ENCODE measurements at places on chromosomes 7 and 10.

DNA sequence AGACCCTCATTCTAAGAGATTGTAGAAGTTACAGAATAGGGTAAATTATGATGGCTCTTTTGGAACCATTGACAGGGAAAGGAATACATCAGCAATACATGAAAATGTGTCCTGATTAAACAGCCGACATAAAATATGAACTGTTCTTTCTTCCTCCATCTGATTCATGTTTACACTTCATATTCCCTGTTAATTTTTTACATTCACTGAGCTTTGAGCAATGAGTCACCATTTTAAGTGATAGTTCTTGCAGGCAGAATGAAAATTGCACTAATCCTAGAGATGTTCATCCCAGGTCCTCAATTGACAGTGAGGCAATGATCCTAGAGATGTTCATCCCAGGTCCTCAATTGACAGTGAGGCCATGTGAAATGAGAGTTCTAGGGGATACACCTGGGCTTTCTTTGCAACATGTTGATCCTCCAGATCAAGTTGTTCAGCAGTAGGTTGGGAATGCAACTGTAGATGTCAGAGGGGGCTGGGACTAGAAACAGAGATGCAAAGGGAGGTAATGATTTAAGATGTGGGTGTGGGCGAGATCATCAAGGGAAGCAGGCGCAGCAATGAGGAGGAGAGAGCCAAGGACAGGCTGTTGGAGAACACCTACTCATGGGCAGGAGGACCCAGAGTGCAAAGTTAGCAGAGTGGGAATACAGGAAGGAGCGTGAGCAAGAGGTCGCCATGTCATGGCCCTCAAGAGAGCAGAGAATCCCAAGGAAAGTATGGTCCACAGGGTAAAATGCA is 138.7 kb downstream of the ZNF365 start:
- no peaks in the 10 kb centered on the region for H3K27me3 ChIP-seq
- DNase-seq: no peak
- H3K36me3 ChIP-seq: no peaks in the 10 kb centered on the region
- no peak overlapping the region for H3K27ac ChIP-seq

DNA sequence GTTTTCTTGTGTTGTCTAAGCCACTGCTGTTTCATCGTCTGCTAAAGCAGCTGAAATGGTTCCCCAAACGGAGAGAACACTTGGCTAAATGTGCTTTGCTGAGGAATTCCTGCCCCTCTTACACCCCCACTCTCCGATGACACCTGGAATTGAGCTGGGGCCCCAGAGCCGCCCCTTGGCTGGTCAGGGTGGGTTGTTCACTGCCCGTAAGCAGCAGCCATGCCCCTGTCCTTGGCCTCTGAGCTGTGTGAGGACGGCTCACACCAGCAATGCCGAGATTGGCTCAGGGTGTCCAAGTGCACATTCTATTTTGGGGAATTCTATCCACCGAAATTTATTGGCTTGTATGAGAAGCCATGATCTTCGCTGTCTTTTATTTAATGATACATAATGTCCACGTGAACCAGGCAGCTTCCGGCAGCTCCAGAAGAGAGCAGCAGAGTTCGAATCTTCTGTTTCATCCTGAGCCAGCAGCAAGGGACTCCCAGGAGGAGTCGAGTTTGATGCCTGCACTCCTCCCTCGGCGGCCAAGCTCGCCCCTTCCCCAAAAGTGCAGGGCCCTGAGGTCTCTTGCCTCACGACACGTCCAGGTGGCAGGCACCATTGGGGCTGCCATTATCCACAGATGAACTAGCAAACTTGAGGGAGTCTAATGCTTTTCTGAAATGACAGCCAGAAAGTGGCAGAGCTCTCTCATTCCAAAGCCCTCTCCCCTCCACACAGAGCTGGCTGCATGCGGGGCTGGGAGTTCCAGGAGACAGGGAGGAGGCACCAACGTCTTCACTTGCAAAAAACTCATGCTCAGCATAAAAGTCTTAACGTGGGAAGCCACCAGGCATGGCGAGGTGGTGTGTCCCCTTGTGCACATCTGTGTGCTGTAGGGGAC is 114.0 kb downstream of the WDR37 start:
- no peak overlapping the region for H3K27ac ChIP-seq
- no peaks in the 10 kb centered on the region for H3K4me1 ChIP-seq
- DNase-seq: no peak
- no peak overlapping the region for H3K4me3 ChIP-seq
- no peaks in the 10 kb centered on the region for H3K36me3 ChIP-seq

GRCh38 chr7:122602800-122603199 is 96.1 kb downstream of the RNF133 start:
- DNase-seq: no peak
- H3K4me1 ChIP-seq: no peaks in the 10 kb centered on the region
- H3K4me3 ChIP-seq: no peak overlapping the region

- DNase-seq: peak; percentile 74
- peaks cover 51% of the 10 kb centered on the region for H3K4me1 ChIP-seq
- peaks cover 16% of the 10 kb centered on the region for H3K36me3 ChIP-seq
- no peaks in the 10 kb centered on the region for H3K27me3 ChIP-seq
Measured at GRCh38 chr7:73519867-73520672, 2.0 kb downstream of the BAZ1B start.

- peaks cover 39% of the 10 kb centered on the region for H3K27me3 ChIP-seq
- H3K4me3 ChIP-seq: no peak overlapping the region
- no peak for DNase-seq
- peaks cover 5% of the 10 kb centered on the region for H3K4me1 ChIP-seq
- no peak overlapping the region for H3K27ac ChIP-seq
Measured at GRCh38 chr10:101768791-101769170, 7.1 kb downstream of the FGF8 start.

DNA sequence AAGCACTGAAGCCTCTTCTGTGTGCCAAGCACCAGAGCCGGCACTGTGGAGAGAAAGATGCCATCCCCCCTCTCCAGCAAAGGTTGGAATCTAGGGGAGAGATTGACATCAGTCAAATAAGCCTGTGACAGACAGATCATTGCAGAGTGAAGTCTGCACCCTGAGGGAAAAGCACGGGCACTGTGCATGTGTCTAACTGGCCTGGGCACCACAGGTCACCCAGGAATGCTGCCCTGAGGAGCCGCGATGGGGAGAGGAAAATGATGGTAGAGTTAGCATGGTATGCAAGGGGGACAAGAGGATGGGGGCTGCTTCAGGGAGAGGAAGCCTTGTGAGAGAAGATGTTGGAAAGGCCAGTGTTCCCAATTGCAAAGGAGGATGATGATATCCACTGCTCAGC is 261.0 kb downstream of the GRID1 start:
- H3K4me3 ChIP-seq: no peak overlapping the region
- no peaks in the 10 kb centered on the region for H3K36me3 ChIP-seq
- H3K27ac ChIP-seq: no peak overlapping the region
- no peaks in the 10 kb centered on the region for H3K4me1 ChIP-seq
- H3K27me3 ChIP-seq: no peaks in the 10 kb centered on the region
- DNase-seq: no peak

DNA sequence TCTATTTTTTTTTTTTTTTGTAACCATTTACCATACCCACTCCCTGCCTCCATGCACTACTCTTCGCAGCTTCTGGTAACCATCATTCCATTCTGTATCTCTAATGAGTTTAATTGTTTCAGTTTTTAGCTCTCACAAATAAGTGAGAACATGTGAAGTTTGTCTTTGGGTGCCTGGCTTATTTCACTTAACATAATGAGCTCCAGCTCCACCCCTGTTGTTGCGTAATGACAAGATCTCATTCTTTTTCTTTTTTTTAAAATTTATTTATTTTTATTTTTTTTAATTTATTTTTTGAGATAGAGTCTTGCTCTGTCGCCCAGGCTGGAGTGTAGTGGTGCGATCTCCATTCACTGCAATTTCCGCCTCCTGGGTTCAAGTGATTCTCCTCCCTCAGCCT is 142.3 kb upstream of the PCLO start:
- no peaks in the 10 kb centered on the region for H3K36me3 ChIP-seq
- no peak overlapping the region for H3K4me3 ChIP-seq
- H3K27ac ChIP-seq: no peak overlapping the region
- H3K4me1 ChIP-seq: no peaks in the 10 kb centered on the region
- no peaks in the 10 kb centered on the region for H3K27me3 ChIP-seq
- DNase-seq: no peak

- no peaks in the 10 kb centered on the region for H3K36me3 ChIP-seq
- H3K27ac ChIP-seq: no peak overlapping the region
- no peak overlapping the region for H3K4me3 ChIP-seq
- H3K4me1 ChIP-seq: no peaks in the 10 kb centered on the region
- H3K27me3 ChIP-seq: peaks cover 6% of the 10 kb centered on the region
Measured at GRCh38 chr10:121981346-121981745, 6.3 kb upstream of the NSMCE4A start.

DNA sequence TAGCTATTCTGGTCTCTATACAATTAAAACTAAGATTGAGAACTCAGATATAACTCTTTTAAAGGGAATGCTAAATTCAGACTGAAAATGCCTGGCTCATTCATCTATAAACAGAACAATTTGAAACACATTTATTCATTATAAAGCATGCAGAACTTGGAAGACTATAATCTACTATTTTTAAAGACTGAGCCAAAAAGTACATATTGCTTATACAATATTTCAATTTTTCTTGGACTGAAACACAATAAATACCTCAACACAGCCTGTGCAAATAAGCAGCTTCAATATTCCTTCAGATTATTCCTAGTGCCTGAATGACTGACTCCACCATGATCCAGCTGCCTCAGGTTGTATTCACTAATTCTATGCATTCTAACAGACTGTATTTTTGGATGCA is 15.5 kb upstream of the PHYH start:
- peaks cover 10% of the 10 kb centered on the region for H3K36me3 ChIP-seq
- no peaks in the 10 kb centered on the region for H3K4me1 ChIP-seq
- no peak overlapping the region for H3K4me3 ChIP-seq
- DNase-seq: no peak
- no peak overlapping the region for H3K27ac ChIP-seq

DNA sequence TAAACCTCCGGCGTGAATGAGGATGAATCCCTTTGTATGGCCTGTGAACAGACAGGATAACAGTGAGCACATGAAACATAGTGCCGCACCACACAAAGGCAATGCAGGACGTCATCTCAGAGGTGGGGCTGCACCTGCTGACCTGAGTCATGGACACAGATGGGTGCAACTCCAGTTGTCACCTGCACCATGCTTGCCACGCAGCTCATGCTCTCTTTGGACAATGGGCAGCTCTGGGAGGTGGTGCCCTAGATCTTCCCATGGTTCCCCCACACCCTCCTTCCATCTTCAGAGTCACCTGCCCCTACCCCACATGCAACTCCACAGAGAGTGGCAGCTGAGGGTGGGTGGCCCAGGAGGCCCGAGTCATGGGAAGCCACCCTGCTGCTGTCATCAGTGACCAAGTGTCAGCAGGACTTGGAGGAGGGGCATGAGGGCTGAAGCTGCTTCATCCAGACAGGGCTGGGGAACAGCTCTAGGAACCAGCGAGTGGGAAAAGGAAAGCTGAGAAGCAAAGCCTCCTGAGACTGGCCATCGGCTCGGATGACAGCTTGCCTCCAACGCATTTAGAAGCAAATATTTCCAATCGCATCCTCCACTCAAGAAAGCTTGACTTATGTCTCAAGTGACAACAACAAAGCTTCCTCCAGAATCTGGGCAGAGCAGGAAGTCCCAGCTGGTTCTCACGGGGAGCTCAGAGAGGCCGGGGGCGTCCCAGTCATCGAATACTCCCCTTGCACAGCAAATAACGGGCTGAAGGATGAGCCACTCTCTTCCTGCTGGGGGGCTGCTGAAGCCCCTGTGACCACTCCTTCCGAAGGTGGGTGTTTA is 27.1 kb downstream of the VIPR2 start:
- no peak for DNase-seq
- H3K27me3 ChIP-seq: peaks cover 3% of the 10 kb centered on the region

DNA sequence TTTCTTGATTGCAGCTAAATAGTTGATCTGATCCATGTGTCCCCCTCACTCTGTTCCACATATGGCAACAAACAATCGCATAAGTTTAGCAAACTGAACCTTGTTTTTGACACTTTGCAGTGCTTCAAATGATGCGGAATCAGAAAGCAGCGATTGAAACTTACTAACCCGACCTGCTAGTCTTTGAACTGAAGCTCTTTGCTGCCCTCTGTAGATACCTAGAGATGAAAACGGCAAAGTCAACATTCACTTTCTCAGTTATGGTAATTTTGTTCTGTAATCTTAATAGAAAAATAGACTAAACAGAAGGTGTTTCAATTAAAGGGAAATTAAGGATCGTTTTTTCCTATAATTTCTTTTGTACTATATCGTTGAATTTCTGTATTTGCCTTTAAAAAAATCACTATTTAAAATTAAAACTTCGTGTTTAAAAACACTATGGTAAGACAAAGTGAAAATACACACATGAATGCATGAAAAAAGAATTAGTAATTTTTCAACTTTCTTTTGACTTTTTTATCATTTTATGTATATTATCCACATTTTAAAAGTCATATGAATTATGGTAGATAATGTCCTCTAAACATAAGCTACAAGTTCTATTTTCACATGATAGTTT is 276.5 kb downstream of the MAGI2 start:
- no peak overlapping the region for H3K4me3 ChIP-seq
- no peaks in the 10 kb centered on the region for H3K4me1 ChIP-seq
- no peak for DNase-seq
- no peak overlapping the region for H3K27ac ChIP-seq

DNA sequence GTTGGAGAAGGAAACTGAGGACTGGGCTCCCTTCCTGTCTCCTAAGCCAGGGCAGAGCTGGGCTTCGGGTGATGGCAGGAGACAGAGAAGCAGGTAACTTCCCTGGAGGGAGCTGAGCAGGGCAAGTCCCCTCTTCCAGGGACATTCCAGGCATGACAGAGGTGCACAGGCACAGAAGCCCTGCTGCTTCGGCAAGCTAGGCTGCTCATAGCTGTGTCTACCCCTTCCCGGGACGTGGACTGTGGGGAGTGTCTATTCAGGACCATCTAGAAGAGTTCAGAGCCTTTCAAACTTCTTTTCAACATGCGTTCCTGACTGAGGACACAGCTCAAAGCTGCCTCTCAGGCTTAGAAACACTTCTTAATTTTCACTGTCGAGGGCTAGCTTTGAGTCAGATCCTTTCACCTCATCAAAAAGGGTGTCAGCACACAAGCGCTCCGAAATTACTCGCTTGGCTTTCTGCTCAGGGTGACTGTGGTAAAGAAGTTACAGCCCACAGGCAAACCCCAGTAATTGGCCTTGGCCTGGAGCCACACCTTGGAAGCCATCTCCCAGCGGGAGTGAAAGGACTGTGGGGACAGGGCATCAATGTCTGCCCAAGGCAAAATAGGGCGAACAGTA is 63.7 kb upstream of the STEAP1B start:
- H3K36me3 ChIP-seq: no peaks in the 10 kb centered on the region
- no peak overlapping the region for H3K27ac ChIP-seq

GRCh38 chr7:86644282-86645224 is 844 bp downstream of the GRM3 start:
- no peak for DNase-seq
- H3K27ac ChIP-seq: no peak overlapping the region
- H3K27me3 ChIP-seq: peaks cover 16% of the 10 kb centered on the region
- H3K4me3 ChIP-seq: no peak overlapping the region

DNA sequence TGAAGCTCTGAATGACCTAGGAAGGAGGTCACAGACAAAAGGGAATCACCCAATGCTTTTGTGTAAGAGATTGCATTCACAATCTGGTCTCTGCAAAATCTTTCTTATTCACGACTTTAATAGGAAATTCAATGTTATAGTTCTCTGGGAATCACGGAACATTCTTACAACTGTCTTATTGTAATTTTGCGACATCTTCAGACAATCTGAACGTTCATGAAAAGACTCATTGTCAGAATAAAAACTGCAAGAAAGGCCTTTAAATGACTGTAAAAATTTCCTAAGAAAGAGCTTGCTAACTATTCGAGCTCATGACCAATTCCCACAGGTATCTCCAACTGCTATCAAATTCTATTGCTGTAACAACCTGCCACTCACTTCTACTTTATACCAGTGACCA is 130.7 kb downstream of the DGKI start:
- no peaks in the 10 kb centered on the region for H3K36me3 ChIP-seq
- no peaks in the 10 kb centered on the region for H3K4me1 ChIP-seq
- H3K27me3 ChIP-seq: no peaks in the 10 kb centered on the region
- H3K27ac ChIP-seq: no peak overlapping the region
